ENCODE measurements at places on chromosomes 7 and 10.

DNA sequence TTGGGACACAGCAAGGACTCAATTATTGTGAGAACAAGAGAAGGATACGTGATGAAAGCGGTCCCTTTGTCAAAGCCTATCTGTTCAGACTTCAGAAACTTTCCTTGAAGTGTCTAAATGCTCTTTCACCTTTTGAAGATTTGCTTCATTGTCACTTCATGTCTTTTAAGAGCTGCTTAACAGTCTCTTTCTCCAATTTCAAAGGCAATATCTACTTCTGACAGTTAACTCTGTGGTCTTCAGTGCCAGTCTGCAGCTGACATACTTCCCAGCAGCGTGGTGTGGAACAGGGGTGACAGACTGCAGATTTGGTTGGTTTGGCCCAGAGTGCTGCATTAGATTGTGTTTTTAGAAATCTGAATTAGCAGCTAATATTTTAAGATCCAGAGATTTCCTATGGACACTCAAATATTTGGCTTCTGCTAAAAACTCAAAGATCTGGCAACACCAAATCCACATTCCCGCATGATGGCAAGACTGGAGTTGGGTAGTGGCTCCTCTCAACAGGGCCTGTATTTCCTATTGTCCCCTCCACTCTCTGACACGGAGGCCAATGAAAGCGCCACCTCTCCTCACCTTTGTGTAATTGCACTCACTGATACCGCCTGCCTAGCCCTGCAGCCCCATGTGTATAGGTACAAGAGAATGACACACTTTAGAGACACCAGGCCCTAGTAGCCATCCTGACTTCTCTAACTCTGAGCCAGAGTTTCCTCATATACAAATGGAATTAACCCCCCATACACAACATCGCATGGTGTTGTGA, 11.5 kb downstream of the SCRN1 start:
- DNase-seq = no peak

DNA sequence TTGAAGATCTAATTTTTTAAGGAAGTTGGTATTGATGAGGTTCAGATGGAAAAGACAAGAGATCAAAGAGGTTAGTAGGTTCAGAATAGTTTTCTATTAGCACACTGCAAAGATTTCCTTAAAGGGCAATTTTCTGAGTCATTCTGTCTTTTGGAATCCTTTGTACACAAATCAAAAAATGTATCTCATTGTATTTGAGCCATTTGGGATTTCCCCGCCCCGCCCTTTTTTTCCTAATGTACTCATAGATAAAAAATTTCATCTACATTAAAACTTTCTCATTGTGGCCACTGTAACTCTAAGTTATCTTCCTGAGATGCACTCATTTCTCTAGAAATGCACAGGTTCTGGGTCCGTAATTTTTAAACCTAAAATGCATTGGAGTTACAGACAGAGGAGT, 12.1 kb downstream of the GIMAP6 start:
- DNase-seq = no peak

DNA sequence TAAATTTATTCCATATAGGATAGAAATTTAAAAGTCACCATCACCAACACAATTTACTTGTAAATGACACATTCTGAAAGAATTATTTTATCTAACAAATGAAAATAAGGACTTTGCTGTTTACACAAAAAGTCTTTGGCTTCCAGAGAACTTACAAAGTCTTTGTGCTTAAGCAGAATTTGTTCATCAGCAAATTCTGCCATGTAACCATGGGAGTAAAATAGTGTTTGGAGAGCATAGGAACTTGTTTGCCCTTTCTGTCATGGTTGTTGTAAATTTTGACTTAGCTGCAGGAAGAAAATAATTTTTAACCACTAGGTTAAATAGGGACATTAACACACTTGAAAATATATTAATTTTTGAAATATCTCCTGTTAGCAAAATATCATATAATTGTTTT, 15.2 kb downstream of the FGL2 start:
- no peak for DNase-seq

DNA sequence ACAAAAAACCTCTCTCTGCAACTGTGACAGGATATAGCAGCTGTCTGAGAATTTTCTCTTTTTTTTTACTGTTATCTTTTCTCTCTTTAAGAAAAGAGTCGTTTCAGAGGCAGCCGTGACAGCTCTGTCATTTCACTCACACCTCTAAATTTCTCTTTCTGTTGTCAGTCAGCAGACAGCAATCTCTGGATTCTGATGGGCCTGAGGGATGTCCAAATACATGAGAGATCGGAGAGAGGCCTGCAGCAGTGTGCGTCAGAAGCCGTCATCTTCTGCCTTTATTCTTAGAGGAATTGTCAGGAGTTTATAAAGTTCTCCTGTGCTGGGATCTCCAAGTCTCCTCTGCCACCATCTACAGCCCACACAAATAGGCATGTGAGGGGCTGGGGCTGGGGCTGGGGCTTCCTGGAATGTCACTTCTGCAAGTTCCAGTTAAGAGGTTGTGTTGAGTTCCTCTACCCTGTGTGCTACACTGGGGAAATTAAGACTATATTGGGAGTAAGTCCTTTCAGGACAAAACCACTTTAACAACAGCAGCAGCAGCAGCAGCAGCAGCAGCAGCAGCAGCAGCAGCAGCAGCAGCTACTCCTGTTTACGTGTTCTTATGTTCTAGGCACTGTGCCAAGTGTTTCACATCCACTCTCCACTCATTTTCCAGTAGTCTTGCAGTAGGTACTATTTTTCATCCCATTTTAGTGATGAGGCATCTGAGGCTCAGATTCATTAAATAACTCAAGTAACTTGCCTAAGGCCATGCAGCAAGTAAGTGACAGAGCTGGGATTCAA, 541.3 kb downstream of the LRMDA start:
- DNase-seq = no peak

- no peak for DNase-seq
Measured at GRCh38 chr7:498678-499641, 20.7 kb downstream of the PDGFA start.

DNA sequence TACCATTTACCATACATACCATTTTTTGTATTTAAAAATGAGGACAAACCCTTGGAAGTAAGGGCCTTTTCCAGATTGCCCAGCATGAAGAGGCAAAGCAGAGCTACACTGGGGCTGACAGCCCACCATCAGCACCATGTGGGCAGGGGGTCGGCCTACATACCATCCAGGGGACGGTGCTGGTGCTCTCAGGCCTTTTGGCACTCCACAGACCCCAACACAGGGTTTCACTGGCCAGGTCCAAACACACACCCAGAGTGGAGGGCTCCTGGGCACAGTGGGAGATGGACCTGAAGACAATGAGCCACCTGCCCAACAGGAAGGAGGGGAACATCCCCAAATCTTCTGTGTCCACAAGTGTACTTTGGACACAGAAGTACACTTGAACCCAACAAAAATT, 69.2 kb upstream of the CAMK2B start:
- DNase-seq = no peak

DNA sequence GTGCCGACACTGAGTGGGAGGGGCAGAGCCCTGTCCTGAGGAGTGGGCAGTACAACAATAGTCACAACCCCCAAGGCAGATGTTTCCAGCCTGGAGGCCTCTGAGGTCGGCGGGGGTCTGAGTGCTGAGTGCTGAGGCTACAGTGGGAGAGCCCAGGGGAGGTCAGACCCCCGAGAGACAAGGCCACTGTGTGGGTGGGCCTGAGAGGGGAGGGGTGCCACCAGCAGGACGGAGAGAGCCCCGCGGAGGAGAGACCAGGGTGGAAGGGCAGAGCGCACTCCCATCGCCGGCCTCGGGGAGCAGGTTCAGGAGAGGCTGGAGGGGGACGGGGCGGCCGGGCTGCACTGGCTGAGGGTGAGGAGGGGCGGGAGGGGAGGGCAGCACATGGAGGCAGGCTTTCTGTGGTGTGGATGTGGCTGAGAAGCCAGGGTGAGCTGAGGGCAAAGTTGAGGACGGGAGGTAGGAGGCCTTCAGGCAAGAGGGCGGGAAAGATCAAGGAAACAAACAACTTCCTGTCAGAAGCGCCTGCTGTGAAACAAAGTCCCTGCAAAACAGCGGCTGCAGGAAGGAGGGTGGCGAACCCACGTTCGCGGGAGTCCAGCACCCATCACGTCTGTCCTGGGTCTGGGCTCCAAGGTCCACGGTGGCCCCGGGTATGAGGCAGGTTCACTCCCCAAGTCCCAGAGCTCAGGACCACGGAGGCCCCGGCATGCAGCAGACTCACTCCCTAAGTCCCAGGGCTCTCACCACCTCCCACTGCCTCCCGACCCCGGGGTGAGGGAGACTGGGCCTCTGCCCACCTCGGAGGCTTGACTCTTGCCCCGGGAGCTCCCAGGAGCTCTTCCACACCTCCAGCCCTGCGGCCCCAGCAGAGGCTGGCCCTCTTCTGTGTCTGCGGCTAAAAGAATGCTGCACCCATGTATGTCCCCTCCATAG, 76.8 kb upstream of the NKX6-2 start:
- DNase-seq = no peak

GRCh38 chr7:113891828-113892227, 27.0 kb downstream of the PPP1R3A start:
- DNase-seq = no peak

DNA sequence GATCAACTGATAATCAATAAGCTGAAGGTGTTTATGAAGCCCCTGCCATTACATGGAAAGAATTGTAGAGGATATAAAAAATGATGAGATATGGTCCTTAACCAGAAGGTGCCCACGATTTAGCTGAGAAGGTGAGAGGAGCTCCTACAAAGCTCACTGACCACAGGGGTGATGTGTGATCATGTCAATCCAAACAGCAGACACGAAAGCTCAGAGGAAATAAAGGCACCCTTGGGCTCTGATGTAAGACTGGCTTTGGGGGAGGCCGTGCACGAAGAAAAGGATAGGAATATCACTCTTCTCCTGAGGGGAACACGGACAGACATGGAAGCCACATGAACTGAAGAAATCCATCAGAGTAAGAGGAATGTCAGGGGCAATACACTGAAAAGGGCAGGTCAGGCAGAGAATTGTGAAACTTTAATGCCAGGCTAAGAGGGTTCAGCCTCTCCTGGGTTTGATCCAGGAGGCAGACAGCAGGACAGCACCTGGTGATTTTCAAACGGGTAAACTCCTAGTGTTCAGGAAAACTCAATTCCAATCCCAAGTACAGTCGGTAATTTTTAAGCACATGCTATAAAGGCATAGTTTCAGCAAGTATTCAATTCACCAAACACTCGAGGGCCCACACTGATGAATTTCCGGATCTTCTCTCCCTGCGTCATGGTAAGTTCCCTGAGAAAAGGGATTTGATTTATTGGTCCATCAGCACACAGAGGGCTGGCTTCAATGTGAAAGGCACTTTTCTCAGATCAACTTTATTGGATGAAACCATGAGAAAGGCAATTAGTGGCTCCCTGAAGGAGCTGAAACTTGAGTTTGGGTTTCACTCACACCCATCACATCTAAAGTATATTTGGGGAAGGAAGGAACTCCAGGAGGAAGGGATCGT, 163.8 kb downstream of the PRPF18 start:
- no peak for DNase-seq

- no peak for DNase-seq
Measured at GRCh38 chr10:109393425-109393824, 529.9 kb downstream of the XPNPEP1 start.

DNA sequence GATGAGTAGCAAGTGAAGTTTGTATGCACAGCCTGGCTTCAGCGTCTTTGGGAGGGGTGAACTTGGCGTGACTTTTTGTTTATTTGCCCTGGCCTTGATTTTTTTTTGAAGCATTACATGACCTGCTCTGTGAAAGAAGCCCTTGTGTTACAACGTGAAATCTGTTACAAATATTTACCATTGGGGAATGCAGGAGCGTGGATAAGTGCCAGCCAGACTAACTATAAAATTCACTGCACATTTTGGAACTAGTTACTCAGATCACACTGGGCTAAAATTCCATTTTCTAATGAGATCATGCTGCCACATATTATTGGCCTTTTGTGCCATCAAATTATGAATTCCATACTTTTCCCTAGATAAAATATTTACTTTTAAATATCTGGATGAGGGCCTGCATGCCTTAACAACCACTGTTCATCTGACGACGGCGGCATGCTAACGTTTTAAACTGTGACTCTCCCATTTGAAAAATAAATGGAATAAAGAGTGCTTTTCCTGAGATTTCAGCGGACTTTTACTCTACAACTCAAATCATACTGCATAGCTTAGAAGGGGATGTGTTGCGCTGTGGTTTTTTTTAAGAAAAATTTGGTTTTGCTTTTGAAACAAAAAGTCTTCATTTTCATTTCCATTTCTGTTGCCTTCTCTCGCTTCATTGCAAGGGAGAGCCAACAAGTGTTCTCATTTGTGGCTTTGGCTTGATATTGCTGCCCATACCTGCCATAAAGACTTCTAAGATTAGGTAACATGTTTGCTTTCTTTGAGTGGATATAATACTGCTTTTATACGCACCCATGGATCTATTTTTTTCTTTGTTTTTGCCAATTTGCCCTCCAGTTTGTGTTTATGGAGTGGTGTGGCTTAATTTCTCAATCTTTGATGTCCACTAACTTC, 352.2 kb downstream of the TFEC start:
- no peak for DNase-seq

DNA sequence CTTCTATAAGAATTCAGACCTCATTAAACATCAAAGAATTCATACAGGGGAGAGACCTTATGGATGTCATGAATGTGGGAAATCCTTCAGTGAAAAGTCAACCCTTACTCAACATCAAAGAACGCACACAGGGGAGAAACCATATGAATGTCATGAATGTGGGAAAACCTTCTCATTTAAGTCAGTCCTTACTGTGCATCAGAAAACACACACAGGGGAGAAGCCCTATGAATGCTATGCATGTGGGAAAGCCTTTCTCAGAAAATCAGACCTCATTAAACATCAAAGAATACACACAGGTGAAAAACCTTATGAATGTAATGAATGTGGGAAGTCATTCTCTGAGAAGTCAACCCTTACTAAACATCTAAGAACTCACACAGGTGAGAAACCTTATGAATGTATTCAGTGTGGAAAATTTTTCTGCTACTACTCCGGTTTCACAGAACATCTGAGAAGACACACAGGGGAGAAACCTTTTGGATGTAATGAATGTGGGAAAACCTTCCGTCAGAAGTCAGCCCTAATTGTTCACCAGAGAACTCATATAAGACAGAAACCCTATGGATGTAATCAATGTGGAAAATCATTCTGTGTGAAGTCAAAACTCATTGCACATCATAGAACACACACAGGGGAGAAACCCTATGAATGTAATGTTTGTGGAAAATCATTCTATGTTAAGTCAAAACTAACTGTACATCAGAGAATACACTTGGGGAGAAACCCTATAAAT, 24.1 kb downstream of the ZNF37A start:
- DNase-seq = no peak

GRCh38 chr10:125928928-125929585, 32.7 kb downstream of the FANK1 start:
- no peak for DNase-seq

DNA sequence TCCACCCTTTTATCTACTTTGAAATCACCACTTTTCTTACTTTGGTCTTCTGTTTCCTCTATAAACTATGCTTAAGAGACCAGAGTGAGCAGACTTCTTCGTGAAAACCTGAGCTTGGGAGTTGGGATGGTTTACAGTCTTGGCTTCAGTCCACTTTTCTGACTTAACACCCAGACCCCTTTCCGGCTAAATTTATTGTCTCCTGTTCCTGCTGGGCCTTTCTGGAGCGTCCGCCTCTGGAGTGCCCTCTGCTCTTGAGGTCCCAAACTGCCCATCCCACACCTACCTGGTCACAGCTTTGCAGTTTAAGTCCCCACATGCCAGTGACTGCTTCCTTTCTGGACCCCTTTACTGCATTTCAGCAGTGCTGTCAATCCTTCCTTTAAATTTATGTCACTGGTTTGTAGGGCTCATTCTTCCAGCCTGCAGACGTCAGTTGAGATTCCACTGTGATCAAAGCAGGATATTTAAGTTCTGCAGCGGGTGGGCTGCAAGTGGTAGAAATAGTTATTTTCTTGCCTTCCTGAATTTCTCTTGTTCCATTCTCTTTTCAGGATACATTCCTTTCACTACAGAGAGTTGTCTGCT, 80.3 kb downstream of the KAT6B start:
- no peak for DNase-seq

Measured in esophagus squamous epithelium (tissue), 5 donors.